ENCODE measurements at places on chromosomes 6 and 20. TPM values are rescaled to one million over a fixed set of nuclear protein-coding genes. Genes with fewer than 3 reads are reported as not detected.

- peak; percentile 25 for DNase-seq
Measured at GRCh38 chr6:95280686-95281273, 296.6 kb upstream of the MANEA start.

DEFB113 gene
- not detected for total RNA-seq

DNA sequence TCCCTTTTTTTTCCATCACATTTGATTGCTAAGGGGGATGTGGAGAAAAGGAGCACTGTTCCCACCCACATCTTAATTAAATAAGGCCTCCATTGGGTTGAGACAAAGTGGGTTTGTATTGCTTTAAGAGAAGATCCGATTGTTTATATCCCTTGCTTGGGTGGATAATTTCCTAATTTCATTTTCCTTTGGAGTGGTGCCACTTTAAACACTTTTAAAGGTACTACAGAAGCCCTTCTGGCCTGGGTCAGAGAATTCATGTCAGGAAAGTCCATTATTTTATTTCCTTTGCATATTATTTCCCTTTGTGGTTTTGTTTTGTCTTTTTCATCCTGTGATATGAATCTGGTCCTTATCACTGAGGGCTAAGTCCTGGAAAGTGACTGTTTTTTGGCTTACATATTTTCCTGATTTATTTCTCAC is 56.9 kb downstream of the PHACTR2 start:
- no peak for DNase-seq

DLK2 gene
- total RNA-seq, result 0.75 TPM

- DNase-seq, result no peak
Measured at GRCh38 chr6:37177077-37177934, 7.4 kb downstream of the PIM1 start.

DNA sequence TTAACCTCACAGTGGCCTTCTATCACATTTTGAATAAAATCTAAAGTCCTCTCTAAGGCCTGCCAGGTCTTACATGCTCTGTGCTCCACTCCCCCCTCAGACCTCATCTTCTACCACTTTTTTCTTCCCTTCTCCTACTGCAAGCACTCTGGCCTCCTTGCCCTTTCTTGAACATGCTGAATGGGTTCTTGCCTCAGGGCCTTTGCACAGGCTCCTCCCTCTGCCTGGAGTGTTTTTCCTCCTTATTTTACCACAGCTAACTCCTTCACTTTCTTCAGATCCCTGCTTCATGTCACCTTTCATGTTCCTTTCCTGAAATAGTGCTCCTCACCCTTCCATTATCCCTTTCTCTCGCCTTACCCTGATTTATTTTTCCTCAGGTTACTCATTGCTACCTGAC is 97.9 kb upstream of the FOXP4 start:
- DNase-seq, result no peak

ADIG gene
- not detected for total RNA-seq

GRM1 gene
- total RNA-seq, result not detected

GRCh38 chr6:111899531-111899930 is 26.3 kb upstream of the FYN start:
- DNase-seq, result no peak

SLC35D3 gene
- total RNA-seq, result 2.3 TPM

- no peak for DNase-seq
Measured at GRCh38 chr6:10874207-10874606, 7.6 kb downstream of the GCM2 start.

DNA sequence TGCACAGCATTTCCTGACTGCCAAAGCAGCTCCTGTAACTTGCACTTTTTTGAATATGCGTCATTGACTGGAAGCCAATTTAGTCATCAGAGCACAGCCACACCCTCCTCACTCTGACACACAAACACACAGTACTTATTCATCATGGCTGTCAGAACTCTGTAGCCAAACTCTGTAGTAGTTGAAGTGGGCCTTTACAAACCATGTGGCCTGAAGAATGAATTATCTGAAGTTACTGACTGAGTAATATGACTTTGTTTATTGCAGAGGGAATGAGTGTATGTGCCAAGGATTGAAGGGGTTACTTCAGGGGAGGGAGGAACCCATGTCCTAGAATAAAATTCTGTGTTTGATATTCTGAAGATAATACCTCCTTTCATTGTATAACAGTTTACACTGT is 102.7 kb downstream of the FIG4 start:
- no peak for DNase-seq

DNA sequence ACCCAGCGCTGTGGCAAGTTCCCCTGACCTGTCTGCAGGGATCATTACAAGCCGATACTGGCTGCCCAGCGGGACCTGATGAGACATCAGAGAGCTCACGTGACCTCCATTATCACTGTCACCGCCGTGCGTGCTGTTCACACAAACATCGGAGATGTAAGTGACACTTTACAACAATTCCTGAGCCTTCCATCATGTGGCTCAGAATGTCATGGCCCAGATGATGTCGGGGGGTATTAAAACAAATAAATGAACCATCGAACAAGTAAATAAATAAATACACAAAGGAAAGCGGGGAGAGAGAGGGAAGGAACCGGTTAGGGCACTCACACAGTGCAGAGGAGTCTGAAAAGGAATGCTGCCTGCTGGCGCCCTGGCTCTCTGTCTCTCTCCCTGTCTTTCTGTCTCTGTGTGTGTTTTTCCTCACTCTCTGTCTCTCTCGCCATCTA is 195.1 kb downstream of the BMP7 start:
- DNase-seq, result peak; percentile 77

GRCh38 chr20:44319839-44320422 is 8.9 kb upstream of the FITM2 start:
- DNase-seq, result no peak

DNA sequence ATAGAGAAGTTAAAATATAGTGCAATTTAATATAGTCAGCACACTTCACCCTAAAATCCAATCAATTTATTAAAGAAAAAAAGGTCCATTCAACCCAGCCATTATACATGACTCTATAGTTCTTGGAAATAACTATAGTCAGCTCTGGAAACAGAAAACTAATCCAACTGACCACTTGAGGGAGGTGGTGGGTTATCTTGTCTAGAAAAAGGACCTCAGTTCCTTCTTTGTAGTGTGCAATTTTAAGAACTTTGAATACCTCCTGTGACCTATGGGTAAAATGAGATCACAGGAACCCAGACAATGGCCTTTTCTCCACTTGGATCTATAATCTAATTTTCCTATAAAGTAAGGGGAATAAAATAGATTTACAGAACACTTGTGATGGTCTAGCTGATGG is 163.6 kb upstream of the CENPW start:
- no peak for DNase-seq

- no peak for DNase-seq
Measured at GRCh38 chr6:157488716-157489118, 107.7 kb downstream of the ZDHHC14 start.

DNA sequence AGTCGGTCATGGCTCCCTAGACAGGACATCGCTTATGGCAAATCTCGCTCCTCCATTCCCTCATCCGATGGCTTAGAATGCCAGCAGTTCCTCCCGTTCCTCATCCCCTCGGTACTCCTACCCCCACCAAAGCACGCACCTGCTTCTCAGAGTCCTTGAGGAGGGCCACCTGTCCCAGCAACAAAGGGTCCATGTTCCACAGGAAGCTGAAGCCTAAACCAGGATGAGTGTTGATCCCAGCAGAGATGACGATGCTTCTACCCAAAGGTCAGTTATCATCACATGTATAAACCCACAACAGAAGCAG is 111.2 kb downstream of the THBS2 start:
- DNase-seq, result no peak

DNA sequence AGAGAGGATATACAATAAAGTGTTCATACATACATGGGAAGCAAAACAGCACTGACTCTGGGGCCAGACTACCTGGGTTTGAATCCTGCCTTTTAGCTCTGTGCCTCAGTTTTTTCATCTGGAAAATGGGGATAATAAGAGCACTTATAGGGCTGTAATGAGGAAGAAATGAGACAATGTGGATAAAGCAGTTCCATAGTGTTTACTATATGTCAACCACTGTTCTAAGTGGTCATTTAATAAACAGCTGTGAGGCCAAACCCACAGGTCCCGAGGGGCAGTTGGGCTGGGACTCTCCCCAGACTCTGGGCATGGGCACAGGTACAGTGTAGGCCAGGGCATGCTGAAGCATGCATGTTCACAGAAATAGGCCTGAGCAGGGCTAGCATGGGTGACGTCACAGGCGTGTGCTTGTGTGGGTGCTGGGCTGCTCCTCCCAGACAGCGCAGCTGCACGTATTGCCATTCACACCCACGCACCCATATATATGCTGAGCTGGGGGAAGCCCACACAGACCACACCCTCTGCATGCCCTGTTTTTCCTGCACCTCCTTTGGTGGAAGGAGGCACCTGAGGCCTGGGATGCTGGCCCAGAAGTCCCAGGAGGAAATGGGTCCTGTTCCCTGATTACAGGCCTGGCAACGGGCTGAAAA is 3.5 kb upstream of the PLCG1 start:
- peak; percentile 41 for DNase-seq

RFX6 gene
- 1.5 TPM for total RNA-seq

MYO6 gene
- total RNA-seq, result 43.0 TPM

DNA sequence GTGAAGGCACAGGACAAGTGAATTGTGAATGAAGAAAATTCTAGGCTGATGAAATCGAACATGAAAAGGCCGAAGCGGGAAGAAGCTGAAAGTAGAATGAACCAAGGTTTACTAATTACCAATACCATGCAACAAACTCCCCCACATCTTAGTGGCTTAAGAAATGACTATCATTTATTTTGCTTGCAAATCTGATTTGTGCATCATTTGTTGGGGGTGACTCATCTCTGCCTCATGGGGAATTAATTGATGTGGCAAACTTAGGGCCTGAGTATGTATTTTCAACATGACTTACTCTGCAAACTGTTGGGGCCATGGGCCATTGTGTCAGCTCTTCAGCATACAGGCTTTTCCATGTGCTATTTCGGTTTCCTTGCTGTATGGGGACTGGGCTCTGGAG is 26.8 kb downstream of the PPP1R14C start:
- DNase-seq, result no peak

DNA sequence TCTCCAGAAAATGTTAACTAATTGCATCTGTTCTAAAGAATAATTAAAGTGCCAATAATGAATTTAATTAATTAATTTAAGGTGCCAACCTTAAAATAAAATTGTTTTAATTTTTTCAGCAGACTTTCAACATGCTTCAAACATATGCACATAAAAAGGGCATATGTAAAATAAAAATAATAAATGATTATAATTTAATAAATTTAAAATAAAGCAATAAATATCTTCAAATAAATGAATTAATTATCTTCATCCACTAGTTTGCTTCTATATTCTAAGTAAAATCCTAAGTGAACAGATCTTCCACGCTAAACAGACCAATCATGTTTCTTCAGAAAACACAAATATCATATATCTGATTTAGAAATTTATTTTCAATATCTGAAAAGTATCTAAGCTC is 119.2 kb downstream of the HIVEP2 start:
- DNase-seq, result no peak

SLC2A10 gene
- 4.2 TPM for total RNA-seq

PCK1 gene
- total RNA-seq, result 0.42 TPM

- DNase-seq, result no peak
Measured at GRCh38 chr6:16319813-16320532, 81.6 kb downstream of the GMPR start.

HLA-DOB gene
- 0.61 TPM for total RNA-seq

GRCh38 chr20:22716821-22717351 is 132.5 kb upstream of the FOXA2 start:
- DNase-seq, result no peak

- DNase-seq, result no peak
Measured at GRCh38 chr6:13870214-13870830, 54.4 kb upstream of the RNF182 start.

- DNase-seq, result no peak
Measured at GRCh38 chr6:47250302-47250701, 59.4 kb downstream of the TNFRSF21 start.

DNA sequence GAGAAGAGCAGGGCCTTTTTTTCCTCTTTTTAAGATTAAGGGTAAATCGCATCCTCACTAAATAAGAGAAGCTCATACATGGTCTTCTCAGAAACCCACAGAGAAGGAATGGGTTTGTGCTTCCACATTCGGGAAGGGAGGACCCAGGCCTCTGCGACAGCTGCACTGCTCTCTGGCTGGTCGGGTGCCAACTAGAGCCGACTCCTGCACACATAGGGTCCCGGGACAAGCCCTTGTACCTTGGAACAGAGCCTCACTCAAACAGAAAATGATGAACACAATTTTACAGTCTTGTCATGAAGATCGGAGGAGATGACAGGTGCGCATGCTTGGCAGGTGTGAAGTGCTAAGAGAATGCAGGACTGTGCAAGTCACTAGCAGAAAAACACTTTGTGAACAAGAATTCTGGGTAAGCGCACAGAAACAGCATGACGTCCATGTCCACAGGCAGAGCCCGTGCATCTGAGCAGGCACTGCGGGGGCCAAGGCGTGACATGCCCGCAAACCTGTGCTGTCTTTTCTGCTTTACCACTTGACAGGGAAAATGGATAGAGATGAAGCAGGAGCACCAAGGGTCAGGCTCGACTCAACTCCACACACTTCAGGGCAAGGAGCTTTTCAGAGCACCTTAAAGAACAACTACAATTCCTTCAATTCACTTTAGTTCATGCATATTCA is 101.0 kb upstream of the MPC1 start:
- DNase-seq, result no peak

DNA sequence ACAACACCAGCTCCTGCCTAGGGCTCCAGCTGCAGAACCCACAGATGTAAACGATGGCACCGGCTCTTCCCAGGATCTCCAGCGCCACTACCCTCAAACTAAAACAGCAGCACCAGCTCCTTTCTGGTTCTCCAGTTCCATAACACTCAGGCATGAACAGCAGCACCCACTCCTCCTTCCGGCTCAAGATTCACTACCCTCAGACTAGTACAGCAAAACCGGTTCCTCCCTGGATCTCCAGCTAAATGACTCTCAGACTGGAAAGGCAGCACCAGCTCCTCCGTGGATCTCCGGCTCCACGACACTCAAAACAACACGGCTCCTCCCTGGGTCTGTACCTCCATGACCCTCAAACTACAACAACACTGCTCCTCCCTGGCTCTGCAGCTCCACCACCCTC is 325.0 kb downstream of the PREX1 start:
- no peak for DNase-seq

DNA sequence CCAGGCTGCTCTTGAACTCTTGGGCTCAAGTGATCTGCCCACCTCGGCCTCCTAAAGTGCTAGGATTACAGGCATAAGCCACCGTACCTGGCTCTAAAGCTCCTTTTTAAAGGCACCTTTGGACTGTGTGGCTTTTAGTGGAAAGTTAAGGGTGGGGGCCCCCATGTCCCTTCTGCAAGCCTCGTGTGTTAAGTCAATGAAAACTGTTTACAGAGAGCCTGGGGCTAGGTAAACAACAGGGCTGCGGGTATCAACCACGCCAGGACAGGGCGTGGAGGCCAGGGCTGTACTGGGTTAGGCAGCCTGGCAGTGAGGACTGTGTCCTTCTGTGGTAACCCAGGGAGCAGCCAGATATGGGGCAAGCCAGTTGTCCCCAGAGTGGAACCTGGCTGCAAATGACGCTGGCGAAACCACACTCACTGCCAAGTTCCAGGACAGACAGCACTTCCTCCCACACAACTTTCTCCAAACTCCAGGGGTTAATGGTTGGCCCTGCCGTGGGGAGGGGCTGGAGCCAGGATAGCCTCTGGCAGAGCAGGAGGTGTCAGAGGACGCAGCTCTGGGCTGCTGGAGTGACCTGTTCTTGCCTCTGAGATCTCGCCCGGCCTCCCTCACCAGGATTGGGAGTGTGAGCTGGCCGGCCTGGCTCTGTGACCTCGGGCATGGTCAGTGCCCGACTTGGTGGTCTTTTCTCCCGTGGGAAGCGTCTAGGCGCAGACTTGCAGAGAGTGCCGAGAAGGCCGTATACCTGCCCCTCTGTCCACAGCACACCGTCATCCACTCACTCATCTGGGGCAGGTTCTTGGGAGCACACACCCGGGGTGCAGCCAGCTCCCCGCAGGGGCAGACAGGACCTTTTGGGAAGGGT is 3.2 kb downstream of the SLC17A9 start:
- DNase-seq, result peak; percentile 85

- DNase-seq, result peak; percentile 29
Measured at GRCh38 chr6:36608788-36609563, 14.8 kb downstream of the SRSF3 start.
